ENCODE measurements at places on chromosomes 3 and 15. TPM values are rescaled to one million over a fixed set of nuclear protein-coding genes. Genes with fewer than 3 reads are reported as not detected.

GRCh38 chr3:54835701-54836100, 92.2 kb downstream of the LRTM1 start:
- DNase-seq, result no peak

GRCh38 chr15:33494306-33494705, 183.5 kb downstream of the RYR3 start:
- DNase-seq, result no peak

The VEPH1 gene
- total RNA-seq, result 261 TPM

The C3orf62 gene
- total RNA-seq, result 1.4 TPM

The PLS1 gene
- total RNA-seq, result 3.4 TPM

Data from pulmonary artery endothelial cell (primary cell).